Coronary artery (tissue), 2 donors: ENCODE measurements at places on chromosomes 5 and 9.

DNA sequence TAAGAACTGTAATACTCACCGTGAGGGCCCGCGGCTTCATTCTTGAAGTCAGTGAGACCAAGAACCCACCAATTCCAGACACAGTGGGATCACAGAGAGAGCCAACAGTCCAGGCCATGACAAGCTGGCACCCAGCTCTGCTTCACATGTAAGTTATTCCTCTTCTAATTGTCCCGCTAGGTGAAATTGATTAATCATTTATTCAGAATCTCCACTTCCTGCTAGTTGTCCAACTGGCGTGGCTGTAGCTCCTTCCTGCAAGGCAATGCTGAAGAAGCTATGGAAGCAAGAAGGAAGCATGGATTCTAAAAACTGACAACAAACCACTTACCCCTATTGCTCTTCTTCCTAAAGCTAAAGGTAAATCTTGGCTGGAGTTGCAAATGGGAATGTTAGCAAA, 30.0 kb upstream of the GLRX start:
- DNase-seq: no peak

DNA sequence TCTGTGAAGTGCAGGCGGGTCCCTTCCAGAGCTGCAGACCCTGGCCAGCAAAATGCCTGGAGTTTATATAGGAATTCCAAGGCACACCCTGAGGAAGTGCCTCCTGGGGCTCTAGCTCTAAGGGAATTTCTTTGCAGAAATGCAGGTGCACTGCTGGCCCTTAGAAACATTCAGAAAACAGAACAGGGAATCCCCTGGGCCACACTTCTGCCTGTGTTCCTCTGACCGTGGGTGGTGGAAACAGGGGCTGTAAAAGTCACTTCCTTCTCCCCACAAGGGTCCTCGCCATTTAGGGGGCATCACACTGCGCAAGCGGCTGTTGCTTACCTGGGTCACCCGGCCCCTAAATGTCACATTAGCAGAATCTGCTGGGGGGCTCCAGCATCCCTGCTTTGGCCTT, 140.8 kb upstream of the TBC1D2 start:
- DNase-seq: no peak

- no peak for DNase-seq
These were observed 78.9 kb downstream of the CFAP95 start for GRCh38 chr9:69899491-69899890.

DNA sequence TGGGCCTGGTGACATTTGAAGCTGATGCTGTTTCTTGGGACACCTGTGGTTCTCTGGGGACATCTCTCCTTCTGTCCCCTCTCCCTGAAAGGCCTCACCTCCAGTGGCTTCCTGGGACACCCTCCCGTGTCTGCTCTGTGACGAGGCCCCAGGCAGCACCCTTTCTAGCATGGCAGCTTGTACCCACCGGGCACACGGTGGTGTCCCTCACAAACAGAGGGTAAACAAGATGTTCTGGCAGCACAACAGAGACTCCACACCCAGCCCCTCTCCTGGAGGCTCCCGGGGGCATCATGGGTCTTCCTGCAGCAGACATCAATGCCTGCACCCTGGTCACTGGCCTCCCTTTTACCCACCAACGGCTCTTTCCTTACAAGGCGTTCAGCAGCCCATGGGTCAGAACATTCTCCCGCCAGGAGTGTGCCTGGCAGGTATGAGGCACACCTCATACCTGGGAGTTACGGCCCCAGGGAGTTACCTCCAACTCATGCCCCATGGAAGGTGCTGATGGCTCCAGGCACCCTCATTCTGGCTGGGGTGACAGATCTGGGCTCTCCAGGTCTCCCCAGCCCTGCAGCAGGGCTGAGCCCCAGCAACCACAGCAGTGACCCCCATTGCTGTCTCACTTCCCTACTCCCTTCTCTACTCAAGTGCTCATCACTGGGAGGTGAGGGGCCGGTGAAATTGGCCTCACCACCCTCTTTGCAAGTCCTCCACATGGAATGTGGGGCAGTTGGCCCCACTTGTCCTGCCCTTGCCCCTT, 51.1 kb downstream of the BARX1 start:
- peak; percentile 62 for DNase-seq

- no peak for DNase-seq
These were observed 182.9 kb downstream of the MRPS30 start for GRCh38 chr5:44991693-44992092.

DNA sequence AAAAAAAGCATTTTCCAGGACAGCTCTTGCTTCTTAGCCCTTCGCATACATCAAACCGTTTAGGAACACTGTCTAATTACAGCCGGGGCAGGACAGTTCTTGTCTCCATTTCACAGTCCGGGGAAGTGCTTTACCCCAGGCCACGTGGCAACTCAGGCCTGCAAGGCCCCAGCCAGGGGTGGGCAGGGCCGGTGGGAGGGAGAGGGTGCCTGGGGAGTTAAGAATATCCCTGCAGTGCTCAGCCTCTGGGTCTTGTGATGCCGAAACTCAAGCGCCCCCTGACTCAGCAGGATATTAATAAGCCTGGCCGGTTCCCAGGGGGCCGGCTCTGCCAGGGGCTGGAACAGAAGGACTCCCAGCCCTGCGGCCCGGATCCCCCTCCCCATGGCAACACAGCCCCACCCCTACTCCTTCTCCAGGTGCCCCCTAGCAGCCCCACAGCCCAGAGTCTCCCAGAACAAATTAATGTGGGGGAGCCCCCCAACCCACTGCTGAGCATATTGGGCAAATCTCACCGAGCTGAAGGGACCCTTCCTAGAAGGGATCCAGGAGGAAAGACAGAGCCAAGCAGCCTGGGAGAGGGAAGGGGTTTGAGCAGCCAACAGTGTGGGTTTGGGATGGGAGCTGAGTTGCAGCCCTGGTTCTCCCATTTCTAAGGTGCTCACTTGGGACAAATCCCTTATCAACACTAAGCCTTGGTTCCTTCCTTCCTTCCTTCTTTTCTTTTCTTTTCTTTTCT, 45.3 kb downstream of the PLPP7 start:
- no peak for DNase-seq

DNA sequence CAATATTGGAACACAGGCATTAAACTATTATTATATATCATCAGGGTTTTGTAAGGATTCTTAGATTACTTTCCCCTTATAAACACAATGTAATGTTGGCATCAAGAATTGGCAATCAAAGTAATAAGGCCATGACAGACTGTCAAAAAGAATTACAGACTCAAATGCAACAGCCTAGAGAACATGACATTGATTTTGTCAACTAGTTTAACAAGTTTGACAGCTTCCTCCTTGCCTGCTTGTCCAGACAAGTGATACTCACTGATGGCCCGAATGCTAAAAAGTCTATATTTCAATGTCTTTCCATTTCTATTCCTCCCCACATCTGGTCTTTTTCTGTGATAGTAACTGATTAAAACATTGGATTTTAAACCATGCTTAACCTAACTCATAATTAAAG, 6.4 kb upstream of the ANKRD31 start:
- DNase-seq: no peak
